ENCODE measurements at places on chromosomes 2 and 18.

DNA sequence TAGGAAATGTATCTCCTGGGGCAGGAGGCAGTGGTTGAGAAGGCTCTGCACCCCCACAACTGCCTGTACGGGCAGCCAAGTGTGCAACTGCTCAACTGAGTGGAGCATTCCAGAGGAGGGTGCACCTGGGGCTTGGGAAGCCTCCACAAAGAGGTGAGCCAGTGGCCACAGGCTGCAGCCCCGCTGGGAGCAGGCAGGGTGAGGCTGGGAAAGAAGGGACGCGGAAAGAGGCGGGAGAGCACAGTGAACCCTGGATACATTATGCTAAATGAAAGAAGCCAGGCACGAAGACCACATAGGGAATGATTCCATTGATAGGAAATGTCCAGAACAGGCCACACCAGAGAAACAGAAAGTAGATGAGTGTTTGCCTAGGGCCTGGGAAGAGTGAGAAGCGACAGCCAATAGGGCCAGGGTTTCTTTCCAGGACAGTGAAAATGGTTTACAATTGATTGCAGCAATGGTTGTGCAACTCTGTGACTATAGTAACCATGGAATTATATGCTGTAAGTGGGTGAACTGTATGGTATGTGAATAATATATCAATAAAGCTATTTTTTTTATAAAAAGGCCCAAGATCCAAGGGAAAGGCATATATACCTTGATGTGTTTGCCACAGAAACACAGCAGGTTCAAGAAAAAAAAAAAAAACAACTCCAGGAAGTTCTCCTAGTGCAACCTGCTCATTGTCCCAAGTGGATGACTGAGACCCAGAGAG, 82.4 kb downstream of the DDX1 start:
- DNase-seq, result no peak

DNA sequence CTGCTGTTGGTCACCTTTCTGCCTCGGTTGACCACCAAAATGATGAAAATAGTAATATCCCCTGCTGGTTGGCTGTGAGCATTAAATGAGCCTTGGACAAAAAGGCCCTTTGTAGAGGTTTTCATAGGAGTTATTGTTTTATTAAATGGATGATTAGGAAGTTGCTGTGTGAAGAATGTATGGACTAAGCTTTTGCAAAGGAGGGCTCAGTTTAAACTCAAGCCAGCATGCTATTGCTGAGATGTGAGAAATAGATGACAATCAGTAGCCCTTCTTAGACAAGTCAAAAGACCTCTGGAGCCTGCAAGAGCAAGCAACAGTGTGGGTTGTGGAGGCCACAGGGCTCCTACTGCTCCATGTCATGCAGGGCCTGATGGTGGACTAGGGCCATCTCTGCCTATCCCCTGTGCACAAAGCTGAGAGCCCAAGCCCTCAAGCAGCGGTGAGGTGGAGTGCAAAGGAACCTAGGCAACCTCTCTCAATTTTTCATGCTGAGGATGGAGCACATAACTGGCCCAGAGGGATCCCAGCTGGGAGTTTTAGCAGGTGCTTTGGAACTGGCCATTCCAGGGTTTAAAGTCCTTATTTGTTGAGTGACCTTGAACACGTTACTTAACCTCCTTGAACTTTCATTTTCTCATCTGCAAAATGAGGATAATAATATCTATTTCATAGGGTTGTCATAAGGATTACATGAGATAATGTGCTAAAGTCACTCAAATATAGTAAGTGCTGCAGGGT, 37.1 kb downstream of the FOSL2 start:
- DNase-seq, result no peak

GRCh38 chr2:206820807-206821206, 55.4 kb downstream of the FASTKD2 start:
- DNase-seq, result no peak

GRCh38 chr2:210376694-210377093, 61.7 kb upstream of the MYL1 start:
- no peak for DNase-seq

DNA sequence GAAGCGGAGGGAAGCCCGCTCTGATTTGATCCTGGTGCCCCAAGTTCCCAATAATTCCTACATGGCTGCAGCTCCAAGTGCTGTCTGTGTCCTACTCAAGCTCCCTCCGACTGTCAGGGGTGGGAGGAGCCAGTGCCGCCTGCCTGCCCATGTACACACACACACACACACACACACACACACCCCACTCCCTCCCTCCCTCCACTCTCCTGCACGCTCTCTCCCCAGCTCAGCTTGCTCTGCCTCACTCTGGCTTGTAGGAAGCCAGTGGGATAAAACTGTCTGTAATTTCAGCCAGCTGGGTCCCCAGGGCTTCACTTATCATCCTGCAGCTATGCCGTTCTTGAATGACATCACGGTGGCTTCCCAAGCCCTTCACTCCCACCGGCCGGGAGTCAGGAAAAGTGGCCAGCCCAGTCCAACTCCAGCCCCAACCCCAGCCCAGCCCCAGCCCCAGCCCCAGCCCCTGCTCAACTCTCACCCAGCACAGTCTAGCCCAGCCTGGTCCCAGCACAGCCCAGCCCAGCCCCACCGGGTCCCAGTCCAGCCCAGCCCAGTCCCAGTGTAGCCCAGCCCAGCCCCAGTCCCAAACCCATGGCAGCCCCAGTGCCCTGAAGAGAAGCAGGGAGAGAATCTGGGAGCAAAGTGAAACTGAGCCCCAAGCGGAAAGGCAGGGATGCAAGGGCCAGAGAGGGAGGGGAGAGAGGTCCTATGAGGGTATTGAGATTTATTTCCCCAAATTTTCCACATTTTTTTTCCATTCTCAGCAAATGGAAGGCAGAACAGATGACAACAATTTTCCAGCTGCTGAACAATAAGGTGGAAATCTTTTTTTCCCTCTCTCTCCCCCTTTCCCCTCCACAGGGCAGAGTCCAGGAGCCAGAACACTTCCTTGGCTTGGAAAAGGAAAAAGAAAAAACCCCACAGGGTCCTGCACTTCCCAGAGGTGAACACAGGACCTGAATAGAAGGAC, 144.0 kb downstream of the TNS1 start:
- DNase-seq, result peak; percentile 93

DNA sequence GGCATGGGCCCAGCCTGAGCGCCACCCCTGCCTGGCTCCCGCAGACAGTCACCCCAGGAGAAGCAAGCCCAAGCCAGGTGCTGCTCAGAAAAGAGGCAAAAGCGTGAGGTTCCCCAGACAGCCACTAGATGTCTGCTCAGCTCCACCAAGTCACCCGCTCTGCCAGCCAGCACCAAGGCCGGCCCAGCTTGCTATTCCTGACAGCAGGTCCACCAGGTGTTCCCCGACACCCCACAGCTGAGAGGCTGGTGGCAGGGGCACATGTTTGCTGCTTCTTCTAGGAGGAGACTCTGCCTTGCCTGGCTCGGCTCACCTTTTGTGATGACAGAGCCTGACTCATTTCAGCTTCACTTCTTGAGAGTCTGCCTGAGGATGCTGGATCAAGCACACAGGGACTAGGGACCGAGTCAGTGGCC, 206.7 kb downstream of the MGAT5 start:
- peak; percentile 55 for DNase-seq

GRCh38 chr2:135208016-135208415, 155.9 kb downstream of the RAB3GAP1 start:
- DNase-seq, result peak; percentile 67

DNA sequence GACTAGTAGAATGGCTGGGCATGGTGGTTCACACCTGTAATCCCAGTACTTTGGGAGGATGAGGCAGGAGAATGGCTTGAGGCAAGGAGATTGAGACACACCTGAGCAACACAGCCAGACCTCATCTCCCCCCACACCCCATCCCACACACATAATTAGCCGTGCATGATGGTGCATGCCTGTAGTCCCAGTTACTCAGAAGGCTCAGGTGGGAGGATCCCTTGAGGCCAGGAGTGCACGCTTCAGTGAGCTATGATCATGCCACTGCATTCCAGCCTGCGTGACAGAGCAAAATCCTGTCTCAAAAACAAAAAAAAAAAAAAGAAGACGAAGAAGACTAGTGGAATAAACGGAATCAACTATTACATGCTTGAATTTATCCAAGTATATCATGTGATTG, 150.0 kb downstream of the STK39 start:
- no peak for DNase-seq

DNA sequence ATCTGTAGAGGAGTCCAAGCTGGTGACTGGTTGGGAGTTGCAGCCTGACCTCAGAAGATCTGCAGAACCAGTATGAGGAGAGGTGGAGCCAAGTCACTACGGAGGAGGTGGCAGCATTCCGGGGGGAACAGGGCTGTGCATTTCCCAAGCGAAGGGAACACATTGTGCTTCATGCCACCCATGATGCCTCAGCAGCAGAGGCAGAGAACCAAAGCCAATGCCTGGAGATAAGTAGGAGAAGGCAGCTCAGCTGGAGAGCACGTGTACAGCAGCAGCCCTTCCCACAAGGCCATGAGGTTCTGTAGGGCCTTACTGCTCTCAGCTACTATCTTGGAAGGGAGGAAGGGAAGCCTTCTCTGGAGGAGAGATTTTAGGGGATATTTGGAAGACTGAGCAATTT, 67.2 kb upstream of the LRPPRC start:
- DNase-seq, result no peak

DNA sequence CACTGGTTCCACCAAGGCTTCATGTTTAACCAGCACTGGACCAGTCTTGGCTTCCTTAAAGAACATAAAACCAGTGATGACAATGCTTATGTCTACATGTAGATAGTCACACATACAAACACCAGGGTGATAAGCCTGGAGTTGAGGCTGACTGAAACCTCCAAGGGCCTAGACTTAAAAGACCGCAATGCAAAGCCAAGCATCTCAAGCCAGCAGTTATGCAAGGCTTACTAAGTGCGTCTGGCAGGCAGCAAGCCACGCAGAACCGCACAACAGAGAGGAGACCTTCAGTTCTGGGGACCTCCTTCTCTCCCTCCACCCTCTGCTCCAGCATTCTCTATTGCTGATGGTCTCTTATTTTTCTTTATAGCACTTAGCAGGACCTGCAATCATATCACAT, 63.2 kb upstream of the ACAA2 start:
- DNase-seq, result no peak

DNA sequence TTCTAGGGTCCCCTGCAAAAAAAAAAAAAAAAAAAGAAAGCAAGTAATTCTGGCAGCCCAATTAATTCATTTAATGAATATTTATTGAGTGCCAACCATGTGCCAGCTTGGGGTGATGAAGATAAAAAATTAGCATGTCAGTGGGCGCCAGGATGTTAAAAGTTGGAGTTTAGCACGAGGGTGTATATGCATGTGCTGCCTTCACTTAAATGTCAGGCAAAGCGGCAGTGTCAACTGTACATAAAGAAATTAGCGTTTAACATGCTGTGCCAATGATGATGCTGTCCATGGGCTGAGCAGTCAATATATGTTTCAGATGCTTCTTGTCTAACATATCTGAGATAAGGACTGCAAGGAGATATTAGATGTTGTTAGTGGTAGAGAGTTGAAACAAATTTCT, 49.5 kb downstream of the ASAP2 start:
- DNase-seq, result no peak

GRCh38 chr2:236103981-236104380, 64.2 kb downstream of the GBX2 start:
- no peak for DNase-seq

GRCh38 chr2:196725882-196726281, 73.6 kb downstream of the GTF3C3 start:
- DNase-seq, result no peak

DNA sequence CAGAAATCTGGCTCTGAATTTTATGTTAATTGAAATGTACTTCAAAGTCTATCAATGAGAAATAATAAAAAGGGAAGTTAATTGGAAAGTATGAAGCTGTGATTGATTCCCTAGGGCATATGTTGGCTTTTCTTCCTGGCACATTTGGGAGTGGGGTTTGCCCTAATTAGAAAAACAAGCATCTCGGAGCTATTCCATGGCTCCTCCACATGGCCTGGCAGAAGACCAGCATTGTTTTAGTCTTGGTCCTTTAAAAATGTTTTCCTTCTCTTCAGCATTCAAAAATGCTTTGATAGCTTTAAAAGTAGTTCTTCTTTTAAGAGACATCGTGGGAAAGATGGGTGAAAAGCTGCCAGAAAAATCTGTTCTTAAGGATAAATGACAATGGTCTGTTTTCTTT, 445.5 kb upstream of the PKDCC start:
- DNase-seq, result no peak

DNA sequence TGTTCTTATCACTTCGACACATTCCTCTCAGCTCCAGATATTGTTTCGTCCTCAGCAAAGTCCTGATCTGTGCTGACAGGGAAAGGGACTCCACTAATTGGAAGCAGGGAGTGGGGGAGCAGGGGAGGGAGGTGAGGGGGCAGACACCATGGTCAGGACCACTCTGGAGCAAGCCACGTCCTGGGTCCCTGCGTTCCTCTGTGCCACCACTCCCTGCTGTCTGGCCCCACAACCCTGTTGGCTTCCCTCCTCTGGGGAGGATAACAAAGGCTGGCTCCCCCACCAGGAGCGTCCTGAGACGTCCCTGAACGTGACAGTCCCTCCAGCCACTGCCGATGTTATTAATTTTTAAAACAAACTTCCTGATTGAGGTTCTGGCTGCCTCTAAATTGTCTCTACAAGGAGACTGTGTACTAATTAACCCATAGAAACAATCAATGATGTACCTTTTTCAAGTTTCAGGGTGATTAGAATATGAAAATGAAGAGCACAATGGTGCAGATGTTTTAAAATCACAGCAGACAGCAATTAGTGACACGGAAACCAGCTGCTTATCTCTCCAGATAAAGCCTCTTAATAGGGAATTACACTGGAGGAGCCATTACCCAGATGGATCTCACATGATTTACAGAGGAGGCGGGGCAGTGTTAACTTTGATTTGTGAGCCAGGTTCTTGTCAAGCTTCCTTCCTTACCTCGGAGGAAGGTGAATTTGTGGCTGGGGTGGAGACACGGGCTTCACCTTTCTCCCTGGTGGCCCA, 257.5 kb downstream of the SETBP1 start:
- DNase-seq, result no peak

DNA sequence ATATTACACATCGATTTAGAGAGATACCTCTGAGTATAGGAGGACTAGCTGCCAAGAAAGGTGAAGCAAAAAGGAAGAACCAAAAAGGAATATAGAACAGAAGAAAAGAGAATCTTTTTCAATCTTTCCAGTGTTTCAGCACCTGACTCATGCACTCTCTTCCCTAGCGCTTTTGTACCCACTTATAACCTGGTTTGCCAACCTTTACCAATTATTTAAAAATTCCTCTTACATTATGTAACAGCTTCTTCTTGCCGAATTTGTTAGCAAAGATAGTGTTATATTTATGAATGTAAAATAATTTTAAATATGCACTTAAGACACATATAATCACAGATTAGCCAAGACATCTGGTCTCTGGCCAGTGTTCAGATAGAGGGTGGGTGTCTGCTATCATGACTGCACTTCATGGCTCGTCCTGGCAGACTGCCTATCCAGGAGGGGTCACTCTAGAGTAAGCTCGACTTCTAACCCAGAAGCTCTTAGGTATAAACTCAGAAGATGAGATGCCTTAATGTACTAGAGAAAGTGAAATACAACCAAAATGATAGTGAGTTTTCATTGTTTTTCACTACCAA, 122.9 kb downstream of the ATAD2B start:
- no peak for DNase-seq

DNA sequence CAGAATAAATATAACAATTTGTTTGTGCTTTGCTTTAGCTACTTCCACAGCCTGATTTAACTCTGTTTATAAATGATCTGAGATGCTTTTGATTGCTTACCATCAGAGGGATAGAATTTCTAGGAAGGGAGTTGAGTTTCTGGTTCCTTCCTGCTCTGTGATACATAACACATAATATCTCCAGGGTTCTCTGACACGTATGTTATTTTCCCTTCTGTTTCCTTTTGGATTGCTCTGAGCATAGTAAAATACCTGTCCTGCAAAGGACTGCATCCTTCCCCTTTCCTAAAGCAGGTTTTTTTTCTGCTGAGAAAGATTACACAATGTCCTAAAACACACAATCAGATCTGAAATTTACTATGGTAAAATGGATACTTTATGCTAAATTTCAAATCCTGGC, 76.1 kb downstream of the CABYR start:
- DNase-seq, result no peak
